MCF 10A (cell line): ENCODE measurements at places on chromosomes 6 and 20.

DNA sequence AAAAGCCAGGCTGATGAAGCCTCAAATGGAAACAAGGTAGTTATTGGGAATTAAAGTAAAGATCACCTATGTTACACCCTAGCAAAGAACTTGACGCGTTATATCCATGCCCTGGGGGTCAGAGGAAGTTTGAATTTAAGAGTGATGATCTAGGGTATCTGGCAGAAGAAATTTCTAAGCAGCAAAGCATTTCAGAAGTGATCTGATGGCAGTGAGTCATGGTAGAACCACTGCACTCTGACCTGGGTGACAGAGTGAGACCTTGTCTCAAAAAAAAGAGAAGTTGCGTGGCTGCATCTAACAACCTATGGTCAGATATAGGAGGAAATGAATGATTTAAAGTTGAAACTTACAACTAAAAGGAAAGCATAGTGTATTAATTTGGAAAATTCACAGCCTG is 45.2 kb downstream of the SCP2D1 start:
- DNase-seq = no peak

DNA sequence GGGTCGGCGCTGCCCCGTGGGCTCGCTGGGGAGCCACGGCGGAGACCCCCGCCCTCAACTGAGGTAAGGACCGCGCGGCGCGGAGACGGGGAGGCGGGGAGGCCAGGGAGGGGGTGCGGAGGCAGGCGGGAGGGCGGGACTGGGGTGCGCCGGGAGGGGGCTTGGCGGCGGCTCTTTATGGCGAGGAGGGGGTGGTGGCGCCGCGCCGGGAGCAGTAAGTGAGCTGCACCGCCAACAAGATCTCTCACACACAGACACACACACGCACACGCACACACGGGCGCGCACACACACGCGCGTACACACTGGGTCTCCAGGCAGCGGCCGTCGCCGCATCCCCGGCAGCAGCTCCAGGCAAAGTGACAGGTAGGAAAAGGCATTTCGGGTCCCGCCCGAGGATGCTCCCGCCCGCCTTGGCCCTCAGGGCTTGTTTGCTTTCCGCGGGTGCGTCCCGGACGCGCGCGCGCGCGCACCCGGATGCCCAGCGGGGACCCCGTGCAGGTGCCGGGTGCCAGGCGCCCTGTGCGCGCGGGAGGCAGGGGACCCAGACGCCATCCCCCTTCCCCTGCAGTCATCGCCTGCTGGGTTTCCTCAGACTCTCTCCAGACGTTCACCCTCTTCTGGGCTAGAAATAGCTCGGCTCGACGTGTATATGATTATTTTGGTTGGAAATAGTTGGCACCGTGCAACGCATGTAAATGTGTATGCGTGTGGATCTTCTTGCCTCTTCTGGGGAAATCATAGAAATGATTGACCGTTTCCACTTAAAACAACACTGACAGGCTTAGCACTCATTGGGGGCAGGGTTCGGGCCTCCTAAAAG is at the start of gene PLCB4:
Gene PLCB4, plus strand, starts transcription at position 247 of the 823 bp plus-strand sequence. CDS start 238,728 bp downstream, outside the sequence.
- DNase-seq = peak; percentile 55

DNA sequence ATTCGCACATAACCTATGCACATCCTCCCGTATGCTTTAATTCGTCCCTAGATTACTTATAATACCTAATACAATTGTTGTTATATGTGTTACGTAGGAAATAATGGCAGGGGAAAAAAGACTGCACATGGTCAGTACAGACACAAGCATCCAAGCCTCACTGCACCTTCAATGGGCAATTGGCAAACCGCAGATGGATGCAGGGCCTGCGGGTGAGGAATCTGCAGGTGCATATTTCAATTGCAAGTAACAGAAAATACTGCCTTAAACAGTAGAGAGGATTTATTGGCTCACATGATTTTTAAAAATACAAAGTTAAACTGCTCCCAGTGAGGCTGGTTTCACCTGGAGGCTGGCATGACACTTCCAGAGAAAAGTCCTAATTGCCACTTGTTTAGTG is 142.1 kb upstream of the MLN start:
- DNase-seq = no peak

DNA sequence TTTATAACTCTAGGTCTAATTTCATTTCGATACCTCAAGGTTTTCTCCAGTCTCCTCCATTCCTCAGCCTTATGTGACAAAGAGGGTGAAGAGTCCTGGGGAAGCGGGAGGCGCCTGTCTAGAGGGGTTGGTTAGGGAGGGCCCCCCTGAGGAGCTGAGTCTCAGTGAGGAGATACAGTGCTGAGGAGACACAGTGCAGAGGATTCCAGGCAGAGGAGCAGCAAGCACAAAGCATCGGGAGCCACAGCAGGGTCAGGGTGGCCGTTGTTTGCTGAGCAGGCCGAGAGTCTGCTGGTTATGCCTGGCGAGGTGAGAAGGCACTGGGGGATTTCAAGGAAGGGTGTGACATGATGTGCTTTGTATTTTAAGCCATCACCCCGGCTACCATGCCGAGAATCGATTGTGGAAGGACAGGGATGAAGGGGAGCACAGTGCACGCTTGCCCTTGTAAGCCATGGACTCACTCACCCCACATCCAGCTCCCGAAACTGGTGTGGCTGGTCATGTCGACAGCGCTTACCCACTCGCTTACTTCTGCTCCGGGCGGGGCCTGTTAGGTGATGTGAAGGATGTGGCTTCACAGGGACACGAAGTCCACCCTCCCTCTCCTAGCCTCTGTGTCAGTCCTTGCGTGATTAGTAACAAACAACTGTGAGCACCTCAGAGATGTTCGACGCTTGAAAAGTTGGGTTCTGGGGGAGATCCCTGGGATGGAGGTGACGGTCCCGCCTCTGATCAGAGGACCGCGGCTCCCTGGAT is 30.2 kb downstream of the FAM50B start:
- no peak for DNase-seq

- peak; percentile 82 for DNase-seq
Measured at GRCh38 chr20:19885939-19886660, 128.0 kb downstream of the RIN2 start.

- no peak for DNase-seq
Measured at GRCh38 chr20:8932192-8933165, 136.4 kb upstream of the PLCB4 start.
